ENCODE measurements at places on chromosomes 7 and 10. TPM values are rescaled to one million over a fixed set of nuclear protein-coding genes. Genes with fewer than 3 reads are reported as not detected.
A peak's percentile ranks its signal among the peaks of the same experiment; 100 is the strongest.

DNA sequence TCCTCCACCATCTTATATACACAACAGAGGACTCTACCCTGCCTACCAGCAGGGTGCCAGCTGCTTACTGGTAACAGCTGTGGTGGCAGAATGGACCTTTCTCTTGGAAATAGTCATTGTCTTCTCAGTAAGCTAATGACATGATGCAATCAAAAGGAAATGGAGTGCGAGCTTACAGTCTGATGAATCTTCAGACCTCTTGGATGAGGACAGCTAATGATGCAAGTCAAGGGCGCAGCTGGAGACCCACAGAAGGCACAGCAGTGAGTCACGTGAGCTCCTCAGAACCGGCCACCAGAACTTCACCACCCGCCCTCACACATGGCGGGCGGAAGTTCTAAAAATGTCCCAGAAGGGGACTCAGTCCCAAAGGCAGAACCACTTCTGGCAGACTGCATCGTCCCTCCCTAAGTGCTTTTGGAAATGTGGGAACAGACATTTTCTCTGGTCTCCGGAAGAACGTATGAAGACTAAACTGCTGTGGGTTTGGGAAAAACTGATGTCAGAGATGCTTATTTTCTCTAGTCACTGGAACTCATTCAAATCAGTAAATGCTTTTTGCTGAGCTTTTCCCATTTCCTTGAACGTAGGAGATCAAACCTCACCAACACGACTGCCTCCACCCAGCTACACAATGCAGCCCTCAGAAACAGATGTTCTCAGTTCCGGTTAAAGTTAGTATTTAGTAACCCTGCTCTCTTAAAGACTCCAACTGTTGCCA is 96.4 kb downstream of the FAS start:
- DNase-seq = peak; percentile 42

GRCh38 chr10:90989378-90989777 is 68.5 kb upstream of the ANKRD1 start:
- DNase-seq = no peak

DNA sequence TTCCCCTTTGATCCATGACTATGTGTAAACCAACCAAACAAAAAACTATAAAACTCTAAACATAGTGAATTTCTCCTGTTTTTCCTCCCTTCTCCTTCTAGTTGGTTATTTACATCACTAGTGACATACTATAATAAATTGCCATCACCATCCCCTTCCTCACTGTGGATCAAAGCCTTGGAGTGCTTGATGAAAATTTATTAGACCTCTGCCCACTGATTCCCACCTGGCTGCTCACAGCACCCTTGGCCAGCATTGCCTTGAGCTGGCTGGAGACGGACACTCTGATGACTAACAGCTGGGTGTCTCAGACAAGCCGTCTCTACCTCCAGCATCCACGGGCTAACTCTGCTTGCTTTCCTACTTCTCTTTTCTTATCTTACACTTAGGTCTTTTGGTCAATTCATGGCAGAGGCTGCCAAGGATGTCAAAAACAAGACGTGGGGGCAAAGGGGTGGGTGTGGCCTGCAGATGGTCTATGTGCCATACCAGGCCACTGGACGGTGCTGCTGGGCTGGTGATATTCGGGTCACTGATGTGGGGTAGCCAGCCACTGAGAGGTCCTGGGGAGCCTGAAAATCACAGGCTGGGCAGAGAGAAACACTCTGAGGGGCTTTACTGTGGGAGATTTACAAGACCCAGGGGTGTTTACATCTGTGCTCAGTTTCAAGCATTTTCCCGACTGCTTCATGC is 207.8 kb downstream of the TAX1BP1 start:
- peak; percentile 25 for DNase-seq

DNA sequence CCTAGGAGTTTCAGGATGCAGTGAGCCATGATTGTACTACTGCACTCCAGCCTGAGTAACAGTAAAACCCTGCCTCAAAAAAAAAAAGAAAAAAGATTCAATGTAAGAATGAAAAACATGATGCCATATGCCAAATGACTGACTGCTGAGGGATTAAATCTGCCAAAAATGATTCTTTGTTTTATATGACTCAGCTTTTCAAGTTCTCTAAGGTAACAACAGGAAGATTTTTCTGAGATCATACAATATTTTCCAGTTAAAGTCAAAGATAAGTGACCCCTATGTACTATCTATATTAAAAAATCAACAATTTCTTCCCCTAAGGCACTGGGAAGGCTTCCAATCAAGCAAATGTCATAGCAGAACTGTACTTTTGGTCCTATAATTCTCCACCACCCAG is 271.2 kb upstream of the IMMP2L start:
- no peak for DNase-seq

DNA sequence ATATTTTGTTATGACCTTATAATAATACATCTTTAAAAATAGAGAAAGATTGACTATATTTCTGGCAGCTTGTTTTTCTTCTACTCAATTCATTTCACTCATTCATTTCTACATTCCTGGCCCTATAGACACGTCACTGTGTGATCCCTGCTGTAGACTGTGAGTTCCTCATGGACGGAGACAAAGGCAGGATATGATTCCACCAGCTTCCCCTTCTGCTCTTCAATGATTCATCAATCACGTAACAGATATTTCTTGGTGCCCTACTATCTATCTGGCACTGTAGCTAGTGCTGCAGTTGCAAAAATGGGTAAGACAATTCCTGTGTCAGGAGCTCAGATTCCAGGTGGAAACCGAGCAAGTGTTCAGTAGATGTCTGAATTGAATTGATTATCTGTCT is 415.0 kb downstream of the SFMBT2 start:
- DNase-seq = no peak

DNA sequence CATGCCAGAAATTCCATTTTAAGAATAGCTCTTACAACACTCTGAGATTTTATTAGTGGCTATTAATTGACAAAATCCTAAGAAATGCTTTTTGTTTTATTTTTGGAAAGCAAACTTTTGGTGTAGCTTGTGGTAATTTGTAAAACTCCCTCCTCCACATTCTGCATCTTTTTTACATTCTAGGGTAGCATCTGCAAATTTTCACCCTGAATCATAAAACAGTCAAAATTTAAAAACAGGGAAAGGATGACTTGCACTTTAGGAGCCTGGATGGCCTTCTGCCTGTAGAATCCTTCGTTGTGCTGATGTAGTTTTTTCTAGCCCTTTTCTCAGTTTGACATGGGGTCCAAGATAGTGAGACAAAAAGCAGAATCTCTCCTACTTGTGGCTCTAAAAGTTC is 316.1 kb downstream of the ADRA2A start:
- DNase-seq = no peak

GRCh38 chr7:40866601-40867000 is 731.8 kb downstream of the SUGCT start:
- DNase-seq = no peak

DNA sequence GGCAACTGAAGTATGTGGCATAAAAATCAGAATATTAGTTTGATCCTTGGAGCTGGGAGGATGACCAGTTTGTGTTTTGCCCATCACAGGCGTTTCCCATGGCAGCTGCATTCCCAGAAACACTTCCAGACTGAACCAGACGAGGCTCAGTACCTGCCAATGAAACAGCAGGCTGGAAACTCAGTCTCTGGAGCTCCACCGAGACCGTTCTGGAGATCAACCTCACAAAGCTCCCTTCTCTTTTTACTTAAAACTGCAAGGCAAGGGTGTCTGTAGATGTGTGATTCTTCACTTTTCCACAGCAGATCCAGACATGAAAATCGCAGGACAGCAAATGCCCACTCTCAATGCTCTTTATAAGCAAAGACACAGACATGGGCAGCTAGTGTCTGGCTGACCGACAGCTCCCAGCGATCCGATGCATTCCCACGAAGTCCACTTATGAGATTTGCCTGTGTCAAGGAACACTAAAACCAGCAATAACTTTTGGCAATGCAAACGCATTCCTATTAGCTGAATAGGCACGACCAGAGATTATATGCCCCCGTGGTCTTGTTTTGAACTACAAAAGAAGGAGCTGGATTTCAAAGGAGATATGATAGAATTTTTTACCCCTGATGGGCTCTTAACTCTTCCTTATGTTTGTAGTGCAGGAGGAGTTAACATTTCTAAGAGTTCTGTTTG is 72.6 kb downstream of the ADAM12 start:
- DNase-seq = peak; percentile 11

- no peak for DNase-seq
These were observed 904 bp downstream of the R3HCC1L start for GRCh38 chr10:98135222-98135899.

DNA sequence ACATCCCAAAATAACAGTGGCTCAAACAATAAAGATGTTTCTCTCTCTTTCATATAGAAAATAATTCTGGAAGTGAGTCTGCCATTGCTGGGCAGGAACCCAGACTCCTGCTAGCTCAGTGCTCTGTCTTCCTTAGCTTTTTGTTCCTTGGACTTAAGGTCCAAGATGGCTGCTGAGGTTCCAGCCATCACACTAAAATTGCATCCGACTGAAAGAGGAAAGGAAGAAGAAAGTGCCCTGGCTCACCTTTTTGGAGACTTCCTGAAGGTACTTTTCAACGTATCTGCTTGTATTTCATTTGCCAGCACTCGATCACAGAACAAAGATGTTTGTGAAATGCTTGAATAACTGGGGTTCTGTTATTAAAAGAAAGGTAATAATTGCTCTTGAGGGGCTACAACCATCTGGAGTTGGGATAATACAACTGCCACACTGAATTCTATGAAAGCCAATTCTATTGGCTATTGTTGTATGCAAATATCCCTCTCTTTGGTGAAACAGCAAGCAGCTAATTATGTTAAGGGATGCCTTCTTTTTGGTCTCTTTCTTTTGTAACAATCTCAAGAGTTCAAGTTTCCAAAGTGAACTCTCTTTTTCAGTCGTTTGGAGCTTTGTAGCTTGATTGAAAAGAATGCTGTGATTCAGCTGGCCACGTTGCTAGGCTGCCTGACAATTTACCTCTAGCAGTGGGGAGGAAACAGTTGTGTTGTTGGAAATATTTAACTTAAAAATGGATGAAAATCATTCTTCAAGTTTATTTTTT is 83.9 kb downstream of the BAMBI start:
- peak; percentile 40 for DNase-seq

- DNase-seq = no peak
These were observed 744.8 kb downstream of the REEP3 start for GRCh38 chr10:64265961-64266360.

DNA sequence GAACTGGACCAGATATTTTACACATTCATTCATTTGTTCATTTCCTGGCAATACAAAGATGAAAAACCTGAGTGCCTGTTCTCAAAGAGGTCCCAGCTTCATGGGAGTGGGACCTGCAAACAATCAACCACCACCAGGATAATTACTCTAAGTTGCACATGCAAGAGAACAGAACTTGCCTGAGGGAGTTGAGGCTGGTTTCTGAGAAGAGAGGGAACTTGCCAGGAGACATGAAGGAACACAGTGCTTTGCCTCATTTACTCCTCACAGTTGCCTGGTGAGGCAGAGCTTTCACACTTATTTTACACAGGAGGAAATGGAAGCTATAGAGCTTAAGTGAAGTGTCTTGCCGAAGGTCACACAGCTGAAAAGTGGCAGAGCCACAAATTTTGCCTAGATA is 170.1 kb downstream of the SORCS3 start:
- peak; percentile 82 for DNase-seq

- DNase-seq = no peak
These were observed 28.4 kb downstream of the GTF2IRD1 start for GRCh38 chr7:74482197-74482467.

DNA sequence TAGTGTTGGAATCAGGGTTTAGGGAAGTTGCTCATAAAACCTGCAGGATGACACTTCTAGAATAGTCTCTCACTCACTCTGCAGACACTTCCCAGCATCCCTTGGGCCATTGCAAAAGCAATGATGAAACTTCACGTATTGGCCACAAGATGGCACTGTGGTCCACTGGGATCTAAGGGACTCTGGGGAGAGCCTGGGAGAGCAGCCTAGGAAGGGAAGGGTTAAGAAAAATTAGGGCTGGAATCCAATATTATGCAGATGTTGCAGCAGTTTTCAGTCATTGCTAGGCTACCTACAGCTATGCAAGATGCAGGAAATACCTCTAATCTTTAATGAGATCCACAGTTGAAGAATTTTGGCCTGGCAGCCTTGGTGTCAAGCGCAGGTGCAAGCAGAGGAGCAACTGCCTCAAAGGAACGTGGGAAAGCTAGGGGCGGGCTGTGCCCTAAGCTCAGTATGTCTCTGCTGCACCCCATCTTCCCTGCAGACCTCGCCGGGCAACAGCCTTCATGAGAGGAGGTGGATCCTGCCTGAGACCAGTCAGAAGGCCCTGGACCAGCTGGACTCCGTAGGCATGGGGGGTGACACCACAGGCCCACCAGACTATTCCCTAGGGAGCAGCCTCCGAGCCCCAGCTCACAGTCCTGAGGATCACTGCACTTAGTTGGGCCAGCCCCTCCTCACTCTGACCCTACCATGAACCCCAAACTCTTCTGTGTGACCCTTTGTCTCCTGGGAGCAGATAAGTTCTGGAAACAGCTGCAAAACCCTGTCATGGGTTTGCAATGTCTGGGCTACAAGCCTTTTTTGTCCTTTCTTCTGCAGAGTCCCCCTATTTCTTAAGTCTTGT is 127.9 kb upstream of the PRSS58 start:
- DNase-seq = peak; percentile 68

- DNase-seq = peak; percentile 89
These were observed 35.1 kb downstream of the ADD3 start for GRCh38 chr10:110042891-110043290.

- DNase-seq = no peak
These were observed 8.0 kb downstream of the CDC14C start for GRCh38 chr7:48932126-48932910.

- DNase-seq = no peak
These were observed 387.5 kb upstream of the LRRTM3 start for GRCh38 chr10:66538371-66538770.

GRCh38 chr7:107995184-107996071 is 7.5 kb downstream of the LAMB1 start:
- DNase-seq = peak; percentile 91

DNA sequence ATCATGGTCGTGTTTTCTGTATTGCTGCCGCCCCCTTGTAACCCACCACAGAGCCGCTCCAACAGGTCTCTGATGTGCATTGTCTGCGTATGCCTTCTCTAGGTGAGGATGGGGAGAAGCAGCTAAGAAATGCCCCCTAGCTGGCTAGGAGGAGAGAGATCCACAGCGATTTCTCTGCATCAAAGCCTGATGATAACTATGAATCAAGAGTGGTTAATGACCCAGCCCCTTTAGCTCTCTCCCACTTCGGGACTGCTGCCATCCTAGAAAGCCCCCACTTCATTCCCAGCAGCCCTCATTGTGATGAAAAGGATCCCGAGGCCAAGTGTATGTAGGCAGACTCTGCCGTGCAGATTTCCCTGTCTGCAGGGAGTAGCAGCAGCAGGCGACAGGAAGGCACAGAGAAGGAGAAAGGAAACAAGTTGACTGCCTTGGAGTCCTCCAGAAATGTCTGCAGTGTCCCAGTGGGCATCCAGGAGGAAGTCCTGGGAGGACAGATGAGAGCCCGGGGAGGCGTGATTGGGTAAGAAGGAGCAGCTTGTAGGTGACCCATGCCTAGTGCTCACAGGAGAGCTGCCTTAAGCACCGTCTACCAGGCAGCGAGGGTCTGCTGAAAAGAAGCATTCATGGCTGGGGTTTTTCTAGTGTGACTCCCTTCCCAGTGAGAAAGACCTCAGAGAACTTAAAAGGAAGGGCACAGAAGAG is 2.9 kb downstream of the PLXNA4 start:
- no peak for DNase-seq

- DNase-seq = no peak
These were observed 146.6 kb downstream of the LCOR start for GRCh38 chr10:96978621-96979154.

Gene TFEC
- total RNA-seq = 0.80 TPM

Gene MNX1
- 0.87 TPM for total RNA-seq

Gene SEM1
- 30.1 TPM for total RNA-seq

Gene SH2D4B
- not detected for total RNA-seq

Gene ABCB4
- total RNA-seq = 2.9 TPM

Gene SH2B2
- 15.0 TPM for total RNA-seq
